AG09319 (cell line): ENCODE measurements at places on chromosomes 6 and 20.

DNA sequence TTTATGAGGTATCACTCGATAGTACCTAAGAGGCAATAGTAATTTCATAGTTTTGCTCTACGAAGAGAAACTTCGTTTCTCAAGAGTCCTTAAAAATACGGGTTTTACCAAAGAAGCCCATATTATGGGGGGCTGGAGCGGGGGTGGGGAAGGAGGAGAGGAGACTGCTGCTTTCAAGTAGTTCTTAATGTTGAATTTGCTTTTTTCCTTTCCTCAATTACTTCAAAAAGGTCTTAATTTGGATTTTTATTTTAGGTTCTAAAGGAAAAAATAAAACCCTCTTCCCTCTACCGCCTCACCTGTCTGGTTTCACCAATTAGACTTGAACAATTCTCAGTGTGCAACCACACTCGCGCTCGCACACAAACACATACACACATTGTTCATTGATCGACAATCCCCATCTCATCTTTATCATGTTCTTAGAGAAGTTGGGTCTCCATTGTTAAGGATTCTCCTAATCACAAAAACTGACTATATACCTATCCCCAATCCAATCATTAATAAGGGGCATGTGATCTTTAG lies 97.2 kb downstream of the HFE start:
- no peak for DNase-seq

GRCh38 chr6:28354688-28355554 lies 5.2 kb downstream of the ZKSCAN3 start:
- no peak for DNase-seq

DNA sequence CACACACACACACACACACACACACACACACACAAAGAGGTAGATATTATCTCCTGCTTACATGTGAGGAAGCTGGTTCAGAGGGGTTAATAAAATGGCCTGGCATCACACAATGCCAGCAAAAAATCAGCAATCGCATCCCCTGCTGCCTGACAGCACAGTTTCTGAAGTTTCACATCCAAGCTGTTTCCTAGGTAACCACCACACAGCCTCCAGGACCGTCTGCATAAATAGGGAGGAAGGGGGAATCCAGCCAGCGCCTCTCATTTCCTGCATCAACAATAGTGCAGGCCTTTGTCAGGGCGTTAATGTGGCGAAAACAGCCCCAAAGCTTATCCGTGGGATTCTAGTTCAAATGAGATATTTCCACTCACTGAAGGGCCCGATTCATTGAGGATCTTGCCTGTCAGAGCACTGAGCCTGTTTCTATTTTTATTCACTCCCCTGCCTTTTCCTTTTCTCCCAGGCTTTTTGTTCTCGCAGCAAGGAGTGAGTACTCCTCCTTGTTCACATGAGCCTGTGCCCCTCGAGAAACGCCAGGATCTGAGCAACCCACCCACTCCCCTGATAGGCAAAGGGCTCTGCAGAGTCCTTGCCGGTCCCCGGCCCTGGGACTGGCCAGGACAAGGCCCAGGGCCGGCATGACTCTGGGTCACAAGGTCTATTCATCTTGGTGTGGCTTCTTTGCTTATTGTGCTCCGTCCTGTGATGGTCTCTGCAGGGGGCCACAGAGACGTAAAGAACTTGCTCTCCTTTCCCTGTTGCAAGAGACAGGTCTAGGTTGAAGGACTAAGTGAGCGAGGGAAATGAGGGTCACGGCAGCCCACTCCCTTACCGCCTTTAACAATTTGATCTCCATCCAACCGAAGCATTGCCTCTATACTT lies 32.7 kb downstream of the TUBB2B start:
- no peak for DNase-seq

DNA sequence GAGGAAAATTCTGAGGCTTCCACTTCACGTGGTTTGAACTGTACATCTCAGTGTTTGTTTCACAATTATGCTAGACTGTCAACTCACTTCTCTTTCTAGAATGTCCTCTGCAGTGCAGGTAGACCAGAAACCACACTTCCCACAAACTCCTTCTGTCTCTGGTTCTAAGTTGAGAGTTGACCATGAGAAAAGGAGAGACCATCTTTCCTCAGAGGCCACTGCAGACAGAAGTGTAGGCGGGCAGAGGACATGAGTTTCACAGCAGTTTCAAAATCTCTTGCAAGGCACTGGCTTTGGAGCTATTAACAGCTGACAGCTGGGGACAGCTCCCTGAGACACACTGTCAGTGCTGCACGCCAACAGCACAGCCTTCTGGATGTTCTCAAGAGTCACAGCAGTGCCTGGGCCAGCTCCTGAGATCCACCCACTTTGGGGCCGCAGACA lies 55.4 kb upstream of the MOXD1 start:
- DNase-seq: no peak

DNA sequence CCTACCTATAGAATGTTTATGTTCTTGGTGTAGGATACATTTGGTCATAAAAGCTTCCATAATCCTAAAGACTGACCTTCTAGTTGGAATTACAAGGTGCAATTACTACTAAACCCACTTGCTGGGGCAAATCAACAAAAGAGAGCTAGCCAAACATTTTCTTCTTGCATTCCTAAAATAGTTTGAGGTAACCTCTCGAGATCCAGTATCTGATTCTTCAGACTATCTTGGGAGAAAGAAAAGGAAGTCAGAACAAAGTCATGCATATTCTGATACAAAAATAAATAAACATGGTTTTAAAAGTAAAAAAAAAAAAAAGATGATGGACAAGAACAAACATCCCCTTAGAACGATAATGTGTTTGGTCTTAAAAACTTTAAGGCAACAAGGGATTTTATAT lies 294.2 kb upstream of the RSPO3 start:
- no peak for DNase-seq

GRCh38 chr6:160004419-160005175 lies 35.7 kb downstream of the IGF2R start:
- DNase-seq: no peak

DNA sequence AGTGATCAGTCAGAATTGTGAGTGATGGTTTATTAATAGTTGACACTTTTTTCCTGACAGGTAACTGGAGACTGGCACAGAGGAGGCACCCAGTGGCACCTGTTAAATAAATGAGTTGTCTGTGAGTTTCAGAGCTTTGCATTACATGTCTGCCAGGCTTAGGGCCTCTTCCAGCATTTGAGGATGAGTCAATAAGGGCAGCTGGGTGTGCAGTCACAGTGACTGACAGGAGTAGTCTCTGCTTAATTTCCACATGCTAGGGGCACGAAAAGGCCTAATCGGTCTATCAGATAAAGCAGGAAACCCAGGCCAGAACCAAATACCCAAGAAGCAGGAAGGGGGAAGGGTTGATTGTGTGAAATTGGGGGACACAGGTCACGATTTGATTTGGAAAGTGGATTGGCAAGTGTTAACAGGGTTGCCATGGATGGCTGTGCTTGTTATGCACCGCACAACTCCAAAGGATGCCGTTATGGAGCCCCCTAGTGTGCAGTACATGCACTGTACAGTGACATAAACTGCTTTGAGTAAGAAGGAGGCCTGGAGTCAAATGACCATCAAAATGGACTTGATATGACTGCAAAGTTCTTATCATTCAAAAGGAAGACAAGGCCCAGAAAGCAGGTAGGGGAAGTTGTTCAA lies 111.9 kb upstream of the GGTLC1 start:
- DNase-seq: no peak

DNA sequence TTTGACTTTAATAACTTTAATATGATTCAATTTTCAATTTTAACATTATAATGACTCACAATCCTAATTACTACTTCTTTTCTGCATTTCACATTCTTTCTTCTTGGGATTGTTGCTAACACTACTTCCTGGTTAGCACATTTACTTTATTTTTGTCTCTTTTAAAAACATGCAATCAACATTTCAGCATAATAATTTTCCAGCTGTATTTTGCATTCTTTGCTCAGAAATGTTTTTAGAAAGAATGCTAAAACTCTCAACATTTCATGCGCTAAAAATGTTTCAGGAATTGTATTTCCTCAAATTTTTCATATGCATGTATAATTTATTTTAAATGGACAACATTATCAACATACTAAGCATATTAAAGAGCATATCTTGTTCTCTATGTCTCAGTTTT lies 1302.1 kb upstream of the GJE1 start:
- no peak for DNase-seq

GRCh38 chr6:150992262-150992661 lies 126.8 kb downstream of the MTHFD1L start:
- no peak for DNase-seq

DNA sequence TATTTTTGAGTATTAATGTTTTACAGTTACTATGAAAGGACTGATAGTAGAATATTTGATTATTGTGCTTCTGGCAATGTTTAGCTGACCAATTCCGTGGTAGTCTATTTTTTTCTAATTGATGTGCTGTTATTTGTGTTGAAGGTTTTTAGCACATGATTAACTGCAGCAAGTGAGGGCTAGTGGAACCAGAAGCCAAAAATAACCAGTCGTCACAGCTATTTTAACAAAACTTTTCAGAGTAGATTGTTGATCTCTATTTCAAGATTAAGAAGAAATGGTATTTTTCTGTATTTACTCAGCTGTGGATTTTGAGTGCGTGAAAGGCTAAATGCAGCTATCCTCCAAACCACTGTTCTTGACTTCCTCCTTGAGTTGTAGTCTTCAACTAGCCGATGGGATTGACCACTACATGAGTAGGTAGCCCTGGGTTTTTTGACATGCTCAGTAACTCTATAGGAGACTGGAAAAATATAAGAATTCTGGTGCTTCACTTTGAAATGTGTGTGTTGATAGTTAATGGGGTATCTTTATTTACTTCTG lies 258.0 kb downstream of the ZFAND3 start:
- DNase-seq: no peak

- DNase-seq: no peak
Measured at GRCh38 chr20:62550087-62550632, 74.4 kb upstream of the GATA5 start.

GRCh38 chr6:50922579-50923525 lies 104.2 kb downstream of the TFAP2B start:
- no peak for DNase-seq

GRCh38 chr6:134517145-134517658 lies 199.3 kb upstream of the SGK1 start:
- peak; percentile 28 for DNase-seq

DNA sequence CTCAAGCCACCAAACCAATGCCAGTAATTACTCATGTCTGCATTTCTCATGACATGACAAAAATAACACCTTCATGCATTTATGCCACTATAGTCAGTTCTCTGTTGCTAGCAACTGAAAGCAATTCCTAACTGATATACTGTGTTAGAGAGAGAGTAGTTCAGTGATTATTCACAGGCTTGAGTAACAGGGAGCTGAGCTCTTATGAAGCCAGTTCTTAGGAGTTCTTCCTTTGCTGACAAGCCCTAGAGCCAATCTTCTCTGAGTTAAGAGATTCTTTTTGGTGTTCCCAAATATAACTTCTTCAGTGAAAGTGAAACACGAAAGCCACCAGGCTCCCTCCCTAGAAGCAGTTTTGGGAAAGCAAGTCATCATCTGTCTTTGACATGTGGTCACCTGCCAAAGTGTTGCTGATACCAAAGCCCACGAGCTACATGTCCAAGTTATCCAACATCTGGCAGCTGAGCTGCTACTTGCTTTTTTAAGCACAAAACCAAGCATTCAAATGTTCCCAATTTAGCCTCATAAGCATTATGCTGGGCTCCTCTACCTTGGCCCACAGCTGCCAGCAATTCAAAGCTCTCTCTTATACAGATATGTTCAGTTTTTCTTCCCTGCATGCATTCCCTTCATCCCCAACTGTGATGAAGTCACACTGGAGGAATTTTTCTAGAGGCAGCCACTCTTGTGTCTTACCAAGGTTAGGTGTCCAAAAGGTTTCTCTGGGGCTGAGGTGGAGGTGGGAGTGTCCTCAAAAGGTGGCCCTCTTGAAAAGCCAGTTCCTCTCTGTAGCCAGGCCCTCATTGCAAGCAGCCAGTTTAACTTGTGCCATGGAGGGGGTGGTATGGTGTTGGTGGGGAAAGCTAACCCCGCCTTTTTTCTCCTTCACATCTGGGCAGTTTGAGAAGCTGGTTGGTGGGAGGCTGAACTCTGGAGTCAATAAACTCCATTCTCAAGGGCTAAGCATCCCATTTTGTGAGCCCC lies 92.7 kb upstream of the ARMC2 start:
- no peak for DNase-seq

- DNase-seq: no peak
Measured at GRCh38 chr6:88612631-88613030, 350.8 kb downstream of the RNGTT start.

DNA sequence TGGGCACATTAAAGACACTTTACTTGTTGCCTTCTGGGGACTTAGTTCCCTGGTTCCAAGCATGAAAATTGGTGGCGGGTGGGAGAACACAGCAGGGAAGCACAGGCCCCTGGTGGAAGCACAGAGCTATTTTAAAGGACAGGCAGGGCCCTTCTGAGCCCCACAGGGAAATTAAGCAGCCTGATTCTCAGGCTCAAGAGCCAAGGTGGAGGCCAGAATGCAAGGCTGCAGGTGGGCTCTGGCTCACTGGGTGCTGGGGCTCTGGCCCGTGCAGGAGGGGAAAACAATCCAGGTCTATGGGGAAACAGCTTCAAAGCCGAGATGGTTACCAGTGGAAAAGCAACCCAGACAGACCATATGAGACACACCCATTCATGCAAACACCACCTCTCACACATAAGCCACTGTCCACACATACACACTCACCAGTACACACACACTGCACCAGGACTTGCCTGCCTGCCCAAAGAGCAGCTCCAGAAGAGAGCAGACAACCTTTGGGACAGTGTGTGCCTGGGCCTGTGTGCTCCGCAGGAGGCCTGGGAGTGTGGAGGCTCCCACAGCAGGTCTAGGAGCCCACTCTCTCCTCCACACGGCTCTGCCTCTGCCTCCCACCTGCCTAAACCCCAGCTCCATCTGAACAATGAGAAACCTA lies 30.6 kb downstream of the TFEB start:
- no peak for DNase-seq

GRCh38 chr20:50211091-50211490 lies 20.5 kb downstream of the CEBPB start:
- DNase-seq: no peak

DNA sequence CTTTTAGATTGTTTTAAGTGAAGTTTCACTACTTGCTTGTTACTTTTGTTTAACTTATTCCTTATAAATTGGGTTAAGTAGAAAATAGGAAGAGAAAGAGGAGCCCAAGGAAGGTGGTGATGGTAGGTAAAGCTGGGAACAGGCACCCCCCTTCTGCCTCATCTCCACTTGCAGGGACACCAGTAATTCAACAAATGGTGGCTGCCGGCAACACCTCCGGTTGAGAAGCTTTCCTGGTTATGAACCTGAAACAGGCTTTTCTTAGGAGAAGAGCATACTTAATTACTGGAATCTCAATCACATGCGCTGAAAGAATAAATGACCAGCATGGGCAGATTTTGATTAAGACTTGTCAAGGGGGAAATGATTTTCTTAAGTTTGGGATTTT lies 158.9 kb upstream of the ZNF217 start:
- no peak for DNase-seq

- DNase-seq: no peak
Measured at GRCh38 chr6:38134704-38135088, 315.2 kb downstream of the ZFAND3 start.
